SK-N-DZ (cell line): ENCODE measurements at places on chromosomes 12 and 14.

GRCh38 chr12:115385141-115385540, 701.2 kb upstream of the TBX3 start:
- no peak for DNase-seq

DNA sequence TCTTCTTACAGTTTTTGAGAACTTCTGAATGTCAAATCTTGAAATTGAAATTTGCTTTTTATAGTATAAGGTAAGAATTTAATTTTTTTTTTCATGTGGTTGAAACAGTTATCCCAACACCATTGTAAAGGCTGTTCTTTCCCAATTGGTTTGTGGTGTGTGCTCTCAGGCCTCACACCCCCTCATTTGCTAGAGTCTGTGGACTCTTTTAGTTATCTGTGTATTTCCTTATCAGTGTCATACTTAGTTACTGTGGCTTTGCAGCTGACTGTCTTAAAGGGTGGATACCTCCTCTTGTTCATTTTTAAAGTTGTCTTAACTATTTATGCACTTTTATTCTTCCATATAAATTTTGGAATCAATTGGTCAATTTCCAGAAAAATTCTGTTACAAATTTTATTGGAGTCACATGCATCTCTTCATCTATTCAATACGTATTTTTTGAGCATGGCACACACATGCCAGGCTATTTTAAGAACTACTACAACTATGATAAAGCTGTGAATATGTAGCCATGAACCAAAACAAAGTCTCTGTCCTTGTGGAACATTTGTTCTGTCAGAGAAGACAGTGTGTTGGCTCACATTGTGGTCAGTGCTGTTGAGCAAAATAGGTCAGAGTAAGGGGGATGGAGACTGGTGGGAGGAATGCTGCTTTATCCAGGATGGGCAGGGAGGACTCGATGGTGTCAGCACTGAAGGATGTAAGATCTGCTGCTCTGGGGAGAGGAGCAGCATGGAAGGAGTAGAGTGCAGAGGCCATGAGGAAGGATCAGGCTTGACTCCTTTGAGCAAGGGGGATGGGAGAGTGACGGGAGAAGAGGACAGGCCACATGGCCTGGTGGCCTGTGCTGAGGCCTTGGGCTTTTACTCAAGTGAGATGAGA, 24.1 kb downstream of the FGF23 start:
- DNase-seq, result no peak

GRCh38 chr12:115102450-115102849, 418.5 kb upstream of the TBX3 start:
- no peak for DNase-seq

GRCh38 chr12:127399451-127399850, 867.5 kb upstream of the TMEM132C start:
- no peak for DNase-seq

- no peak for DNase-seq
Measured at GRCh38 chr12:3243376-3244084, 166.4 kb downstream of the TSPAN9 start.

DNA sequence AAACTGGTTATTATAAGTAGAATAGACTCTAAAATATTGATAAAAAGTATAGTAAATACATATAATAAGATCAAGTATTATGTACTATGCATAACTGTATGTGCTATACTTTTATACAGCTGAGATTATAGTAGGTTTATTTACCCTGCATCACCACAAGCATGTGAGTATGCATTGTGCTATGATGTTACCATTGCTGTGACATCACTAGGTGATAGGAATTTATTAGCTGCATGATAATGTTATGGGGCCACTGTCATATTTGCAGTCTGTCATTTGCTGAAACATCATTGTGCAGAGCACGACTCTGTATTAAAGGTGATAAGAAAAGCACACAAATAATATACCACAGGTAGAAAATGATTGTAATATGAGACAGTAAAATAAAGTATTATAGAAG, 385.6 kb downstream of the ZFP36L1 start:
- no peak for DNase-seq

- no peak for DNase-seq
Measured at GRCh38 chr14:90204516-90204915, 51.8 kb upstream of the PSMC1 start.

DNA sequence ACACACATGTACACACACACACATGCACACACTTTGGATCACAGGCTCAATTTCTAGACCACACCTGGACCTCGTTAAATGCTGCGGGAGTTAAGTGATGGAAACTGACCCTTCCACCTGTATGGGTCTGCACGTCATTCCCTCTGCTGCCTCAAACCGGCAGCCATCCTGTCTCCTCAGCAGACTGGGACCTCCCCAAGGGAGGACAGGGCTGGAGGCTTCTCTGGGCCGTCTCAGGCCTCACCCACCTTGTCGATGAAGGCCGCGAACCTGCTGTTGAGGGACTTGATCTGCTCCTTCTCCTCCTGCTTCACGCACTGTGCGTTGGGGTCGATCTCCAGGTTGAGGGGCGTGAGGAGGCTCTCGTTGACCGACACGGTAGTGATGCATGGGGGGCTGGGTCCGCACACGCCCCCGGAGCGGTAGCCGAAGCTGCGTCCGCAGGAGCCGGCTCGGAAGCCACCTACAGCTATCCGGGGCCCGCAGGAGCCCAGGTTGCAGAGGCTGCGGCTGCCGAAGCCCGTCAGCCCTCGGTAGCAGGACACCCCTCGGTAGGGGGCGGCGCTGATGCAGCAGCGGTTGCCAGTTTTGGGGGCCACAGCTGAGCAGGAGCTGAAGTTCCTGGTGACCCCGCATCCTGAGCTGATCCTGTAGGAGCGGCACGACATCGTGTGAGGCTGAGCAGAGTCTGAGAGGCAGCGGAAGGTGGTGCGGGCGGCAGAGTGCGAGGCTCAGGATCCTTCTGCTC, at the start of gene KRT85:
Gene KRT85 (minus strand): TSS at position 744 of the 748 bp plus-strand sequence. CDS start 76 bp downstream, at position 668.
- DNase-seq, result no peak

- no peak for DNase-seq
Measured at GRCh38 chr14:64363265-64363846, 24.8 kb upstream of the MTHFD1 start.

- DNase-seq, result no peak
Measured at GRCh38 chr12:123787466-123787865, 25.4 kb downstream of the DNAH10 start.

DNA sequence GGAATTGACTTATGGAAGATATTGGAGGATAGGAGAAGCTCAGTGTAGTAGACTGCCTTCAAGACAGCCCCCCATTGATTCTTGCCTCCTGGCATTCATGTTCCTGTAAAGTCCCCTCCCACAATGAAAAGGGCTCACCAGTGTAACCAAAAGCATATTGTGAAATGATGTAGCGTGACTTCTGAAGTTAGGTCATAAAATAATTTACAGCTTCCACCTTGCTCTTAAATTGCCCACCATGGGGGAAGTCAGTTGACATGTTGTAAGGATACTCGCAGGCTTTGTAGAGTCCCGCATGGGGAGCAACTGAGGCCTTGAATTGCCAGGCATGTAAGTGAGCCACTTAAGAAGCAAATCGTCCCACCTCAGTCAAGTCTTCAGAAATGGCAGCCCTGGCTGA, 25.1 kb downstream of the GTSF1 start:
- DNase-seq, result no peak

DNA sequence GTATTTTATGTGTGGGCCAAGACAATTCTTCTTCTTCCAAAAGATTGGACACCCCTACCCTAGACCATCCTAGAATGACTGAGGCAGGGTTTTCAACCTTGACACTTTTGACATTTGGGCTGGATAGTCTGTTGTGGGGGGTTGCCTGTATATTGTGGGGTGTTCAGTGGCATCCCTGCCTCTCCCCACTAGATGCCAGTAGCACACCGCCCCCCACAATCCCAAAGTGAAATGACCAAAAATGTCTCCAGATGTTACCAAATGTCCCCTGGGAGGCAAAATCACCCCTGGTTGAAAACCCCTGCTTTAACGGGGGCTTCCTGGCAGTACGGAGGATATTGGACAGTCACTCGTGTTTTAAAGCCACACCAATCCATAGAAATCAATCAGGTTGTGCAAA, 219.6 kb downstream of the PHETA1 start:
- DNase-seq, result no peak

DNA sequence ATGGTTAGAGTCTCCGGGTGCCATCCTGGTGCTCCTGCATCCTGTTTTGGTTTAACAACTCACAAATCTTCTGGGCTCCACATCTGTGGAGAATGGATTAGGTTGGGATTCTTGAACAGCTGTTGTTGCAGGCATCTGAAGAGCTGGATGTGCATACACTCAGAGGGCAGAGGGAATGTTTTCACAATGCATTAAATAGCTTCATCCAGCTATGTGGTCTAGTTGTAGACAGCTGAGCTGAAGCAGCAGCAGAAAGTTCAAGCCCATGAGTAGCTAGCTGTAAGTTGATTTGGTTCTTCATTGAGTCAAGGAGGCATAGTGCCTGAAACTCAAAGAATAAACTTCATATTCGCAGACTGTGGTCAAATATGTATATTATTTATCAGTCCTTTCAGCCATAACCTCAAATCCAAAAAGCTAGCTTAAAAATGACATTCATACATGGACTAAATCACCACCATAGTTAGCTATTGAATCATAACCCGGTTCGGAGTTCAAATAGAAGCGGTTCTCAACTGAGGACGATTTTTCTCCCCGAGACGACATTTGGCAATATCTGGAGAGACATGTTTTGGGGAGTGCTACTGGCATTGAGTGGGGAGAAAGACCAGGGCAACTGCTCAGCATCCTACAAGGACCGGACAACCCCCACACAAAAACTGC, 858 bp upstream of the ANKRD13A start:
- no peak for DNase-seq
